Left hindlimb (tissue), 1 donor: ENCODE measurements at places on chromosomes 3 and 15.

- DNase-seq, result no peak
These were observed 125.3 kb downstream of the TLE3 start for GRCh38 chr15:69972436-69972835.

- DNase-seq, result no peak
These were observed 360.7 kb downstream of the NSUN3 start for GRCh38 chr3:94423578-94423977.

- DNase-seq, result no peak
These were observed 25.3 kb downstream of the GABRA5 start for GRCh38 chr15:26892182-26892518.

GRCh38 chr3:177744873-177745606 is 547.8 kb upstream of the TBL1XR1 start:
- no peak for DNase-seq

- no peak for DNase-seq
These were observed 21.9 kb downstream of the IL20RB start for GRCh38 chr3:136979684-136980083.

DNA sequence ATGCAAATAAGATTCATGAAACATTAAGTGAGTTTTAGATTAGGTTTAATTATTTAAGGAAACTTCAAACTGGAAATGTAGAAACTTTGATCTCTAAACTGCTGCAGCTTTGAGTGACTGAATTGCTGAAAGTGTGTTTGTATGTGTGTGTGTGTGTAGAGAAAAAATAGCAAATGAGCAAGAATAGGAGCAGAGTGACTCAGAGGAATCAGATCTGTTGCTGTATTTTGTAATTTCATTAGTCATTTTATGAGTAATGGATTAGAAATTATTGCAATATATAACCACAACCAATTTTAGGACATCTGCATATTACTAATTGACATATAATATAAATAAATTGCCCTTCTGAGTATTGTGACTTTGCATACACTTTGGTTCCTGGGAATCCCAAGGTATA is 52.8 kb upstream of the SLC9A9 start:
- no peak for DNase-seq

DNA sequence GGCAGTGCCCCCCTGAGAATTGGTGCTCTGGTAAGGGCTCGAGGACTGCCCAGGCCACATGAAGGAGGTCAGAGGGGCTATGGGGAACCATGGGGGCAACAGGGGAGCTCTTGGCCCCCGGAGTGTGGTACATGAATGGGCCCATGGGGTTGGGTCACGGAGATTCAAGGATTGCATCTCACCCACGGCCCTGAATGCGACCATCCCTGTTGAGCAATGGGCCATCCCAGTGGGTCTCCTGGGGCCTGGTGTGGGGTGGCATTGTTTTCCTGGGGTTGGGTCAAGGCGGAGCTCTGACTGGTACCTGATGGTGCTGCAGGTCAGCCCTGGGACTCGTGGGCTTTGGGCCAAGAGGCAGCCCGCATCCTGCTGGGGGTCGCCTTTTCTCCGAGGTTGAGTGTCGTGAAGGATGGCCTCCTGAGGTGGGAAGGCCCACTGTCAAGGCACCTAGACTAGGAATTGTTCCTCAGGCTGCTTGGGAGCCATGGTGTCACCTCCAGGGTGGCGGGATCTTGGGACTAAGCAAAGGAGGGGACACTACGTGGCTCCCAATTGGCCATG is 198.3 kb downstream of the UBE3A start:
- no peak for DNase-seq

DNA sequence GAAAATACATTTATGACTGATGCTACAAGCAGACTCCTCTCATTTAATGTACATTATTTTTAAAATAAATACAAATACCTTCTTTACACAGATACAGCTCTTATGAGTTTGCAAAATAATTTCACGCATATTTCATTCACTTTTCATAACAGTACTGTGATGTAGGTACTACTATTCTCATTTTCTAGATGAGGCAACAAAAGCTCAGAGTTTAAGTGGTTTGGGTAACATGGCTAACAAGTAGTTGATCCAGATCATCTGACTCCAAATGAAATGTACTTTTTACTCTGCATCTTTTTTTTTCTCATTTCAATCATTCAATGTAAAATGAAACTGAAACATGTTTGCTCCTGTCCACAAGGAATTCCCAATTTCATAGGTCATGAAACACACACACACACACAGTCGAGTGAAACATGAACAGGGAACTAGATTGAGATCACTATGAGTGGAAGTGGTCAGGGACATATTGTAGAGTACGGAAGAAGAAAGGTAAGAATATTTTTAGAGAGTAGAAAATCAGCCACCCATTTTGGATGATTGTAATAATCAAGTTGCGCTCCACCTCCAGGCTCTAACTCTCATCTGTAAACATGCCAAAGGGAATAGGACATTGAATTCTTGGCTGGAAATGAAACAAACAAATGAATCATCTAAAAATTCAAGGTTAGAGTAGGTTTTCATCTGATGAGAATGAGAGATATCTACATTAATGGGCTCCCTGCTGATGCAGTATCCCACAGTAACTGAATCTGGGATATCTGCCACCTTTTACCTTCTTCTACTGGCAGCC is 92.4 kb downstream of the CLDN1 start:
- no peak for DNase-seq

DNA sequence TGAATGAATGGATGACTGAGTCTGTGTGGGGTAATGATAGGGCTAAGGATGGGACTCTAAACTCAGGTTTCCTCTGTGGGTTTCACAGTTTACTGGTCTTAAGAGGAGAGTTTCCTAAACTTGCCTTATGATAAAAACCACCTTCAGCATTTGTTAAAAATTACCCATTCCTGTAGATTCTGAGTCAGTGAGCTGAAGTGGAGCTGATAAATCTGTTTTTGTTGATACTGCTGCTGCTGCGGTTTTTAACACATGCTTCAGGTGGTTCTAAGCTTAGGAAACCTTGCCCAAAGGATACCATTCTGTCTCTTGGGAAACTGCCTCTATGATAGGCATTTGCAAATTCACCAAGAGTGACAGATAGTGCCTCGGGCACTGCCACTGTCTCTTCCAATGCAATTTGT is 52.6 kb downstream of the MECOM start:
- DNase-seq, result no peak

DNA sequence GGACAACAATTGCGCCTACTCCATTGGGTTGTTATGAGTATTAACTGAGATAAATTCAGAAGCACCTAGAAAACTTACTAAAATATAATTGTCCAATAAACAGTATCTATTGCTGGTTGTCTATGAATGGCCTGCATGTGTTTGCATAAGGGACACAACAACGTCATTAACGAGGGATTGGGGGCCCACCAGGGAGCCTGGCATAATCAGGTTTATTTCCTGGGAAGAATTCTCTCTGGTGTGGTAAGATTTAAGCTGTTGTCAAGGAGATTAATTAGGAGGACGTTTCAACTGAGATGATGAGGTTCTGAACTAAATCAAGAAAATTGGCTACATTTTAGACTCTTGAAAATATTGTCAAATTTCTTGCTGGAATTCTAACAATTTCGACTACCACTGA is 176.1 kb upstream of the CDIN1 start:
- no peak for DNase-seq

- DNase-seq, result no peak
These were observed 4.6 kb downstream of the SUMF1 start for GRCh38 chr3:4462369-4463040.

DNA sequence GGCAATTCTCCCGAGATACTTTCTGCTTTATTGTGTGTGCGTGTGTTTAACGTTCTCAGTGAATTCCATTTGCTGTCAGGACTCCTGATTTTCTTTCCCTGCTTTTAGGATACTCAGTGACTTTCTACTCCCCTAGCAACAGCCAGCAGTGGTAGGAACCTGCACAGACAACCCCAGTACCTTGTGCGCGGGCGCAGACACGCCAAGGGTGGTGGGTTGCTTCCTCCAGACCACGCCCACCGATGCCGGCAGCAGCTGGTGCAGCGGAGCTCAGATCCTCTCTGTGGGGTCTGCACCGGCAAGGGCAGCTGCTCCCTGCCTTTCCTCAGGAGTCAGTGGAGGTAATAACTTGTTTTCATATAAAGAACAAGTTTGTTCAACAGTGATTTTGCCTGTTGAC is 225.1 kb upstream of the NDN start:
- no peak for DNase-seq

- peak; percentile 97 for DNase-seq
These were observed at the start of gene CCDC174 for GRCh38 chr3:14651440-14652251. TSS of gene CCDC174 (plus strand) at chr3:14651762. CDS start at chr3:14651837, 75 bp downstream.

GRCh38 chr15:79700951-79701480 is 195.8 kb downstream of the MTHFS start:
- DNase-seq, result no peak

DNA sequence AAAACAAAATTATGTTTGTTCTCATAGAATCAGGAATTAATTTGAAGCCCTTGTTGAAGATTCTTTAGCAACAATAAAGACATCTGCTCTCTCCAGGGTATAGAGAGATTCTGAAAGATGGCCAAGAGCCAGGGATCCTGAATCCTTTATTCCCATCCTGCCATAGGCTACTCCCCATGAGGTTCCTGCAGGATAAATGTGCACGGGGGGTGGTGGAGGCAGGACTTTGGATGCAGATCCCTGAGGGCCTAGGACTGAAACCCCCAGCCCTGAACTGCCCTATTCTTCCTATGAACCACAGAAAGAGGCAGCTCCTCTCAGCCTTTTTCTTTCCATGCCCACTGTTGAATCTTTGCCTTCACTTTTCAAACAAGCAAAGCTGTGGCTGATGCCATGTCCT is 17.1 kb downstream of the TMEM108 start:
- DNase-seq, result no peak

- no peak for DNase-seq
These were observed 368.4 kb downstream of the MECOM start for GRCh38 chr3:169295126-169295525.

GRCh38 chr3:94887065-94887464 is 824.2 kb downstream of the NSUN3 start:
- DNase-seq, result no peak

DNA sequence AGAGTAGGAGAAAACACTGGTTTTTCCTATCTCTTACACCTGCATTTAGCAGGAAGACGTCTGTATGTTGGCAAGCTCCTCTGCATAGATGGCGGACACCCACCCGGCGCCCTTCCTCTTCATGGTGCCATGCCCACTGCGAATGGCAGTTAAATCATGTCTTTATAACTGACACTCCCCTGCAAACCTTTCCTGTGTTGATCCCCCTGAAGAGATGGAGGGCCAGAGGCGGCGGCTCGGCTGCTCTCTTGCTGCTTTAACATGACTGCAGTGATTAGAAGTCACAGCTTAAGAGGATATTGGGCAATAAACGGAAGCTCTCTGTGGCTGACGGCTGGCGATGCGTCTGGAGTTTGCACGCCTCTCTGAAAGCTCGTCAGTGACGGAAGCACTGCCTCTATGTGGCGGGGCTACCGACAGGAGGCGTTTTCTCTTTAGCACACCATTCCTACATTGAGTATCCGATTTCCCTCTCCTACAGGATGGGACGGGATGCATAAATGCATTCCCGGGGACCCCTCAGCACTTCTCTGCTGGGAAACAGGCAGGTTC is 25.5 kb upstream of the SNRPA1 start:
- DNase-seq, result no peak

DNA sequence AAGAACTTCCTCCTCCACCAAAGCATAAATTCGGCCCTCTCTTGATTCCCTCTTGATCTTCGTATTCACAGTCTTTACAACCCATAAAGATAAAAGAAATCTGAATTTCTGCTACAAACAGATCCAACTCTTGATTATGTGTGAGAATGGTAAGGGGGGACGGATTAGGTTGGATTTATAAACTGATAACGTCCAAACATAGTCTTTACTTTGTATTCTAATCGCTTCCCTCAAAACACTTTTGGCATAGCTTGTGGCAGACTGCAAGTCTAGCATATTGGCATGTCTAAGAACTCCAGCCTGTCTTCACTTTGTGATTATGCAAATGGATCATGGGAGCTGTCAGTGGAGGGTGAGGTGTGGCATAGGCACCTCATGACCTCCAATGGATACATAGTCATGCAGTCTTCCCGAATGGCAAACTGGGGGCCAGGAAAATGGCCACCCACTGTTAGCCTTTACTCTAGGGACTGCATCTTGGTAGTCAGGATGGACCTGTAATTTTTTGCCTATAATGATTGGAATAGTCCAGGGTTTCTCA is 24.3 kb upstream of the GPR171 start:
- DNase-seq, result no peak

GRCh38 chr3:32106929-32107362 is 526 bp downstream of the GPD1L start:
- no peak for DNase-seq

DNA sequence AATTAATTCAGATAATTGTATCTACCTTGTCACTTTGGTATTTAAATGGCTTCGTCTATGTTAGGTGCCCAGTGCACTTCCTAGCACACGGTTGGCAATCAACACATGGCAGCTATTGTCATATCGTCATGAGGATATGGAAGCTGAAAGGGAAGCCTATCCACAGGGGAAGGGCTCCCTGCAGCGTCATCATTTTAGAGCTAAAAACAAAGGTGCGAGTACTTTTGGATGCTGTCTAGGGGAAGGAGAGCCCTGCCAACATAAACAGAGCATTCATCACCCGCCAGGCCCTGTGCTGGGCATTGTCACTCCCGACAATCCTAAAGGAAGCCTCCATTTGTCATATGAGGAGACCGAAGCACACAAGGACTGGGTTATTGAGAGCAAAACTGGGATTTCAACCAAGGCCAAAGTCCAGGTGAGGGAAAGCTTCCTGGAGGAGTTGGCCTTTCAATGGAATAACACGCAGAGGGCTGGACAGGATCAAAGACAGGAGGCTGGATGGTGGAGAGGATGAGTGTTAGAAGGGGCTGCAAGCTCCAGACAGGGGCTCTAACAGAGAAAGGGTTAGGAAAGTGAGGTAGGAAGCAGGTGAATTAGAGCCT is 8.0 kb upstream of the PARL start:
- DNase-seq, result no peak

DNA sequence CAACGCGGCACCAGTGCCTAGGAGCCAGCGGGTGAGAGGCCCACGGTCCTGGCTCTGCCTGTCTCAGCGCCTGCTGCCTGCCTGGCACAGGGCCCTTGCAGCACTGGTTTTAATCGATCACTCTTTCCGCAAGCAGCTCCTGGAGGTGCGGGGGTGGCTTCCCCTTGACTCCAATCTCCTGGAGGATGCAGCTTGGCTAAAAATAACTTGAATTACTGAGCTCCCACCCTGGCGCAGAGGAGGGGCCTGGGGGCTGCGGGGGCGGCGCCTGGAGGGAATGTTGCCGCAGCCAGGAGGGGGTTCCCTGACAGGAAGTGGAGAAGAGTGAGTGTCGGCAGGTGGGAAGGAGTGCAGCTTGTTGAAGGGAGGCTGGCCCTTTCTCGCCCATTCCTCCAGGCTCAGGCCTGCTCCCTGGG is 9.9 kb upstream of the RPL29 start:
- peak; percentile 78 for DNase-seq
